ENCODE measurements at places on chromosomes 12 and 14. TPM values are rescaled to one million over a fixed set of nuclear protein-coding genes. Genes with fewer than 3 reads are reported as not detected.

Gene FAM181A
- not detected for total RNA-seq

Gene FBXO21
- total RNA-seq: 73.2 TPM

Gene CISTR
- total RNA-seq: not detected

Gene C14orf39
- total RNA-seq: under 0.01 TPM

Gene CLEC4D
- total RNA-seq: not detected

Gene NTS
- not detected for total RNA-seq

Gene KLRB1
- not detected for total RNA-seq

Gene RPS6KL1
- total RNA-seq: 14.7 TPM

Gene PLEKHG7
- not detected for total RNA-seq

Gene SRSF5
- total RNA-seq: 154 TPM

Gene LALBA
- not detected for total RNA-seq

Gene HEATR5A
- 34.0 TPM for total RNA-seq

Gene PITPNM2
- 11.2 TPM for total RNA-seq

Gene PPM1H
- total RNA-seq: 4.3 TPM

Gene C14orf93
- total RNA-seq: 5.8 TPM

Gene SAMD15
- total RNA-seq: 1.6 TPM

Gene TMEM52B
- not detected for total RNA-seq

Gene TAS2R42
- total RNA-seq: not detected

Gene SPRYD3
- total RNA-seq: 28.7 TPM

Gene KCNC2
- total RNA-seq: not detected

Gene OR4K14
- not detected for total RNA-seq

Gene PLCZ1
- total RNA-seq: not detected

Gene CCDC175
- not detected for total RNA-seq

Gene ABCC9
- total RNA-seq: under 0.01 TPM

Gene SLC2A3
- total RNA-seq: 28.2 TPM

Gene GSC
- total RNA-seq: not detected

Gene NKX2-1
- total RNA-seq: not detected

Gene NPAS3
- 0.33 TPM for total RNA-seq

Gene TAS2R46
- total RNA-seq: 2.9 TPM

Gene POTEG
- total RNA-seq: not detected

Gene TGM1
- total RNA-seq: 0.98 TPM

Gene GLT1D1
- total RNA-seq: not detected

Gene BMAL2
- total RNA-seq: 37.9 TPM

Gene PLD4
- under 0.01 TPM for total RNA-seq

Gene RPGRIP1
- total RNA-seq: not detected

Gene MUCL1
- not detected for total RNA-seq

Gene LRP1-AS
- total RNA-seq: not detected

Gene IL26
- total RNA-seq: not detected

Gene SMIM41
- 0.19 TPM for total RNA-seq

Gene TAS2R19
- 5.5 TPM for total RNA-seq

Gene TOGARAM1
- 14.0 TPM for total RNA-seq

Gene TEX52
- total RNA-seq: not detected

Gene BHLHE41
- total RNA-seq: 0.67 TPM

Gene GDF11
- total RNA-seq: 6.8 TPM

Gene CELA1
- total RNA-seq: not detected

Gene ISM2
- total RNA-seq: under 0.01 TPM

Gene SYNDIG1L
- not detected for total RNA-seq

Gene CPNE6
- total RNA-seq: not detected

Gene KRT79
- not detected for total RNA-seq

All from vein endothelial cell (primary cell).